ENCODE measurements at places on chromosomes 6 and 20.
A peak's percentile ranks its signal among the peaks of the same experiment; 100 is the strongest.

DNA sequence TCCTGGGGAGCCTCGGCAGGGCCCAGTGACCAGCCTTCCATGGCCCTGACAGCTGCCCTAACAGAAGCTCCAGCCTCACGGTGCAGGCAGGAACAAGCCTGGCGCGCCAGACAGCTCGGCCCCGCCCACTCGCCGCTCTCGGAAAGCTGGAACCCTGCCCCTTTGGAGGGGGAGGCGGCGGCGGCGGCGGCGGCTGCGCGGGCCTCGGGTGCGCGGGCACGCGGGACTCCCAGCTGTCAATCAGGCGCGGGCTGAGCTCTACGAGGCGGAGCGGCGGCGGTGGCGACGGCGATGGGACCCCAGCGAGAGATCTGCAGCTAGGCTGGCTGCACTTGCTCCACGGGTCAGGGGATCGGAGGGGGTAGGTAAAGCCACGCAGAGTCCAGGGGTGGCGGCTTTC is at the start of gene NRSN1:
Gene NRSN1, plus strand, starts transcription at position 236 of the 400 bp plus-strand sequence. CDS start 8,113 bp downstream, outside the sequence.
- DNase-seq = no peak

GRCh38 chr6:30681766-30682142 is 4.7 kb downstream of the PPP1R18 start:
- no peak for DNase-seq

GRCh38 chr6:67496191-67496590 is 1138.9 kb upstream of the ADGRB3 start:
- no peak for DNase-seq

GRCh38 chr6:122372647-122373046 is 26.8 kb upstream of the HSF2 start:
- no peak for DNase-seq

DNA sequence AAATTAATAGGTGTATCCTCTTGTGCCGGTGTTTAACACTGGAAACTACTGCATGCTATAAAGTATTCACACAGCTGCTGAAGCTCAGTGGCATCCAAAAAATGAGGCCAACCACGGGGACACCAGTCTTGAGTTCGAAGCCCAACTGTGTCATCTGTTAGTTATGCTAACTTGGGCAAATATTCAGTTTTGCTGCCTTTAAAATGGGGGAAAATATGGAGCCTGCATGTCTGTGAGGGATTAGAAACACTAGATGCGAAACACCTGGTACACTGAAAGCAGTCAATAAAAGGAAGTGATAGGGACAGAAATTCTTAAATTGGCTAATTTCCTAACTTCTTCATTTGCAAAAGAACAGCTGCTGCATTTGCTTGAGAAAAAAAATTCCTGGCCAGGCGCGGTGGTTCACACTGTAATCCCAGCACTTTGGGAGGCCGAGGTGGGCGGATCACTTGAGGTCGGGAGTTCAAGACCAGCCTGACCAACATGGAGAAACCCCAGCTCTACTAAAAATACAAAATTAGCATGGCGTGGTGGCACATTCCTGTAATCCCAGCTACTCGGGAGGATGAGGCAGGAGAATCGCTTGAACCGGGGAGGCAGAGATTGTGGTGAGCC is 36.6 kb upstream of the MLIP start:
- DNase-seq = peak; percentile 50

GRCh38 chr6:124994648-124995047 is 32.4 kb downstream of the RNF217 start:
- no peak for DNase-seq

DNA sequence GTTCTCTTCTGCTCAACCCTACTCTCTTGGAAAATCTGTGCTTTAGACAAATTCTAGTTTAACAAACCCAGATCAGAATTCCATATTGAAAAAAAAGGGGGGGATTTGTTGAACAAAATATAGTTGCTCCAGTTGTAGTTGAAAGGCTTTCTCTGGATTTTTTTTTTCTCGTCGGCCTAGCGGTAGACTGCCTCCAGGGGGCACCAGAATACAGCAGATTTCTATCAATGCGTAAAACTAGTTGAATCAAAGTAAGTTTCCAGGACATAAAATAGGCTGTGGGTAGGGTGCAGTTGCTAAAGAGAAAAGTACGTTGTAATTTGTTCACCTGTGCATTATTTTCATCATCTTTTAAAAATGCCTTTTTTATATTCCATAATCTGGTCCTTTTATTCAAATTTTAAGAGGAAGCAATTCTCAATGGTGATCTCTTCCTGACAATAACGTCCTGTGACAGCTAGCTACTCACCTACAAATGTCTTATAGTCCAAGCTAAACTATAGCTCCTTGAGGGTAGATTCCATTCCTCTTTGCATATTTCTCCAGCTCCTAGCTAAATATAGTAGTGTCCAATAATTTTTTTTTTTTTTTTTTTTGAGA is 105.4 kb downstream of the PERP start:
- DNase-seq = peak; percentile 57

GRCh38 chr6:64225503-64225902 is 589.9 kb downstream of the PHF3 start:
- no peak for DNase-seq

Measured in Right ventricle myocardium superior (tissue), 1 donor.